ENCODE measurements at places on chromosomes 7 and 10.
A peak's percentile ranks its signal among the peaks of the same experiment; 100 is the strongest.

DNA sequence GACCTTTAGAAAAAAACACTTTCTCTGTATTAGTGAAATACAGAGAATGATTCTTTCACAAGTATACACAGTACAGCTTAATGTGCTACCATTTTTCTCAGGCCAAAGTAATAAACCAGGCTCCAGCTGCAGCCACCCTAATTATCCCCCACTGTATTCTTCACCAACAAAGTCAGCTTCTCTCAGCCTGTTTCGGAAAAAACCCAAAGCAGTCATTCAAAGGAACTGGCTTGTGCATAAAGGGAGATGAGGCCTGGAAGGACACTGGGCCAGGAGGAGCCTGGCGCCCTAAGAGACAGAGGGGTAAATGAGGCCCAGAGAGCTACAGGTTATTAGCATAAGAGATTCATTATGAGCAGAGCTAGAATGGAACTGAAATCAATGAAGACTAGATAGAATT lies 9.2 kb downstream of the USP54 start:
- DNase-seq = no peak

DNA sequence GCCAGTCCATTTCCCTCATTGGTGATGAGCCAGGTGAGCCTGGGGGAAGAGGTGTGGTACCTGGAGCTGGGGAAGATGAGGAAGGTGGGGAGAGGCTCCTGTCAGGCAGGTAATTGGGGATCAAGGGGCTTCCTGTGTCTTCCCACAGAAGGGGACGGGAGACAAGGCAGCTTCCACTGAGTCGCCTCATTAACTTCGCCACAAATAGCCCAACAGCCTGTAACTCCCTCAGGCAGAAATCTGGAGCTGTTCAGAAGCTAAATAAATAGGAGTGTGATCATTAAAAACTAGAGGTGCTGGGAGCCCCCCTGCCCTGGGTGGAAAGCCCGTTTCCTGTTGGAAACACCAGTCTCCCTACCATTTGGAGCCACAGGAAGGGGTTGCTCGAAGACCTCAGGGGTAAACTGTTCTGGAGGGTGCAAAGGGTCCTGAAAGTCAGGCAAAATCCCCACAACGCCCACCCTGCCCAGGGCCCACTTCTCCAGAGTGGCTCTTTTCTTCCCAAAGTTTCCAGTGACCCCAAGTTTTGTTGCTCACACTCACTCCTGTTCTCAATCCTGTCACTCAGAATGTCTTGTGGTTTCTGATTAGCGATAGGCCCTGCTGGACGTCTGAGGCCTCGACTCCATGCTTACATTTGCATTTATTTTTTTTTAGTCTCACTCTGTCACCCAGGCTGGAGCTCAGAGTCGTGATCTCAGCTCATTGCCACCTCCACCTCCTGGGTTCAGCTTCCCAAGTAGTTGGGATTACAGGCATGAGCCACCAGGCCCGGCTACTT lies 25.7 kb downstream of the UNC5B start:
- DNase-seq = no peak

GRCh38 chr7:73983437-73984164 lies 44.4 kb upstream of the ELN start:
- no peak for DNase-seq

- DNase-seq = peak; percentile 53
These were observed 16.7 kb upstream of the RSBN1L start for GRCh38 chr7:77679608-77680007.

DNA sequence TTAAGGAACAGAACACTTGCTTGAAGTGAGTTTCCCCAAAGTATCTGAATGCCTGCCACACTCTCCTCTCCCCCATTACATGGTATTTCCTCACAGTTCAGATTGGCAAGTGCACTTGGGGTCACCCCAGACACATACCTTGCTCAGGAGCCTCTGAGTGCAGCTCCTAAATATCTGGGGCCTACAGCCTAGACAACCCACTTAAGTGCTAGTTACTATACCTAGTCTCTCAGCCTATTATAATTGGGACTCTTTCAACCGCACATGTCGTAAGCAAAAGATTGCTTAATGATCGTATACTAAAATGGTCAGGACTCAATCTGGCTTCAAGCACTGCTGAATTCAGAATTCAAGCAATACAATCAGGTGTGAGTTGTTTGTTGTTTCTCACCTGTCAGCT lies 19.9 kb downstream of the TMEM176B start:
- no peak for DNase-seq

DNA sequence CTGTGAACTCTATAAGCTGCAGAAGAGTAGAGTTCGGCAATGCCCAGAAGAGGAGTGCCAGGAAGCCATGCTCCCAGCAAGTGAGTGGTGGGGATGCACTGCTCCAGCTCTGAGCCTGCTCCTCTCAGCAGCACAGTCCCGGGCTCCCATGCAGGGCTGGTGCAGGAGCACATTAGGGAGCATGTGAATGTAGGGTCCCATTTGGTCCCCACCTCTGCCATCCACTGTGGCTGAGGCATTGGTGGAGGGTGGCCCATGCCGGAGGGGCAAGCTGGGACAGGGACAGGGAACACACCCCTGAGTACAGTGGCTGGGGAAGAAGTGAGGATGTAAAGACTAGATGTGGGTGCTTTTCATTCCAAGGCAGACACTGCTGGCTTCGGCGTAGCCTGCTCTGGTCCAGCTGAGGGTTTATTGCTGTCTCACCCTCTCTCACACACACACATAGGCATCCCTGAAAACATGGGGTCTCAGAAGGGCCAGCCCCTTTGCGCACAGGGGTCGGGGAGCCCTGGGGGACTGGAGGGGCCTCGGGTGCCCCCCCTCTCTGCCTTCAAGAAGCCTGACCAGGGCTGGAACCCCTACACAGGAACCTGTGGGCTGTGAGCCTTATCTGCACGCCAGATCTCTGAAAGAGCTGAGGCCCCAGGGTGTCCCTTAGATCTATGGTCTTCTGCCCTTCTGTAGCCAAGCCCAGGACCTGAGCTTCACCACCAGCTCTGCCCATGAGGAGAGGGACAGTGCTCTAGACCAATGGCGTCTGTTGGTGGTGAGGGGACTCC lies 341.0 kb downstream of the TCERG1L start:
- DNase-seq = no peak

DNA sequence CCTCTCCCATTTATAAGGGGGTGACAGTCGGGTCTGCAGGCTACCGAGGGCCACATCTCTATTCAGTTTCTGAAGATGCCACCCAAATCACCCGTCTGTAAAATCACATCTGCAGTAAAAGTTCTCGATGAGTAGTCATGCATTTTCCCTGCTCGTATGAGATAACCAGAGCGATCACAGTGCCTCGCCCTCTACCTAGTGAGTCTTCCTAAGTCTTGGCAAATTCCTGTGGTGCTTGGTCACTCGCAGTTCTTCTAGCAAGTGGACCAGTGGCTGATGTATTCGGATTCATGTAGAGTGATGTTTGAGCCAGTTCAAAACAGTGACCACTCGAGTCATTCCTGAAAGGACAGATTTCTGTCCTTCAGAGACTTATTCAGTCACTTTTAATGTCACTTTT lies 44.9 kb downstream of the INSYN2A start:
- no peak for DNase-seq

DNA sequence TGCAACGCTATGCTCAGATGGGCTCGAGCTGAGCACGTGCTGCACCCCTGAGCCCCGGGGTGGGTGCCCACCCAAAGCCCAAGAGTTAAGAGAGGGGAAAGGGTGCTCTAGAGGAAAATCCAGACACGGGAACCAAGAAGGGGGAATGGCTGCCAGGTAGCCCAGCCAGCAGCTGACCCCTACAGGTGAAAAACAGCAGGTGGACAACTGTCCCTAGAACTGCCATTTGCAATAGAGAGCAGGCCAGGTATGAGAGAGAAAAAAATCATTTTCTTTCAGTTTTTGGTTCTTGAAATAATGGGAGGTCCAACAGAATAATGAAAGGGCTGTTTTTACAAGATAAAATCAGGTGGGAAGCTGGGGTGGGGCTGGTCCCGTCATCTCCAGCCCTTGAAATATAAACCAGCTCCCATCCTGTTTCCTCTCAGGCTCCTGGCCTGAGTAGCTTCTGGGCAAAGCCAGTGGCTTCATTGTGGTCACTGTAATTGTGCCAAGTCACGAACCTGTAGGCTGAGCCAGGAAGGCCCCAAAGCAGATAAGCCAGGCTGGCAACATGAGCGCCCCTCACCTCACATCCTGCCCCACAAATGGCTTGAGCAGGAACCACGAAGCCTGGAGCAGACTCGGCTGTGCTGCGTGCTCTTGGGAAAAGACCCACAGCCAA lies 257.8 kb downstream of the SNX10 start:
- DNase-seq = no peak

DNA sequence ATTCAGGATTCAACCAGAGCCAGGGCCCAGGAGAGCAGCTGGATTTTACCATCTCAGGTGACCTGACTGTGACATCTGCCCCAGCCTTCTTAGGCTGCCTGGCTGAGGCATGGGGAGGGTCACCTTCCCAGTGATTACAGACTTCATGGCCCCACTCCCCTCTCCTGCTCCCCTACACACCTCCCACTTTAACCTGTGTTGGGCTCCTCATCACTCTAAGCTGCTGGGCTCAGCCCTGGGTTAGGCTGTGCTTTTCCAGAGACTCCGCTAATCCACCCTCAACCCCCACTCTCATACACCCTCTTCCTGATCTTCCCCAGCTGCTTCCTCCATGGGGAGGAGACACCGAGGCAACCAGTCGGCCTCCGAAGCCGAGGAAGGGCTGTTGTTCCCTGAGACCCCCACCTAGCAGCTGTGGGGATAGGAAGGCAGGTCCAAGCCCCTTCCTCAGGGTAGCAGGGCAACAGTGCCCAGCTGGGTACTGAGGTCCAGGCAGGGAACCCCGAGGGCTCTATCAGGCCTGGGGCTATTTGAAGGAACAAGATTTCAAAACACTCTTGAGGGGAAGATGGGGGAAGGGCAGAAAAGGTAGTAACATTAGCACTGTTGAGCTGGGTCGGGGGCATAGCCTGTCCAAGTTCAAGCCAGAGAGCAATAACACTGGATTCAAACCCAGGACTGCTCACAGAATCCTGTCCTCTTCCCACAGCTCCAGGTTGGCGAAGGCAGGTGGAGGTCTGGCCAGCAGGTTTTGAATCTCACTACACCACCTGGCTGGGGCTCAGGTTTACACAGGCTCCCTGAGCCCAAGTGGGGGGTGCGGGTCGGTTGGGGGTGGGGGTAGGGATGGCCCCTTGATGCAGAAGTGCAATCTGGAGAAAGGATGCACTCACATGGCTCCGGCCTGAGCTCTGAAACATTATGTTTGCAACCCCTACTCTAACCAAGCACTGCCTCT lies 1.8 kb downstream of the IMPDH1 start:
- no peak for DNase-seq

DNA sequence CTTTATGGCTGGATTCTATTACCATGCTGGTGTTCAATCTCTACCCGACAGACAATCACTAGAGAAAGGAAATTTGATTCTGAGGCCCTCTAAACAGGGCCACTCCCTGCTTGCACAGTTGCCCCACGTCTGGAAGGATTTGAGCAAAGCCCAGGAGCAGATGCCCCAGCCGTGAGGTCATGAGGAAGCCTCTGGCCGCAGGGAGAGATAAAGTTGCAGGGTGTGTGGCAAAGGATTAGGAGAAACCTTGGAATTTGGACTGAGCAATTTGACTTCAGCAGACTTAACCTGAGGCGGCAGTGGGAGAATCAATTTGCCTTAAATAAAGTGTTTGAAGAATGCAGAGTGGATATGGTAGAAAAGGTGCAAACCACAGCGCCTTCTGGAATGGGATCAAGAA lies 40.2 kb upstream of the KLF6 start:
- DNase-seq = no peak

DNA sequence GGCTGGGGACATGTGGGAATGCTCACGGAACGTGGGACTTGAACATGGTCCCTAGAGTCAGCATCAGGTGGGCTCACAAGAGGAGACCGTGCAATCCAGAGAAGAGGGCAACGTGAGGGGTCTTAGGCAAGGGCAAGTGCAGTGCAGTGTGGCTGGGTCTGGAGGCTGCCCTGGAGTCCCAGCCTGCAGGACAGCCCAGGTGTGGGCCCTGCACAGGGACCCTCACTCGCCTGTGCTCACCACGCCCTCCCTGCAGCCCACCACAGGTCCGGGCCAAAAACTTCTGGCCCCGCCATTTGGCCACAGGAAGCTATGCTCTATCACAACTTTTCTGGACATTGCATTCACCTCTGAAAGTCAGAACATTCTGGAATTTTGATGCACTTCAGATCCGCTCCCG lies 133.5 kb downstream of the PAXIP1 start:
- DNase-seq = no peak

GRCh38 chr10:69866246-69866687 lies 64.6 kb downstream of the COL13A1 start:
- no peak for DNase-seq

DNA sequence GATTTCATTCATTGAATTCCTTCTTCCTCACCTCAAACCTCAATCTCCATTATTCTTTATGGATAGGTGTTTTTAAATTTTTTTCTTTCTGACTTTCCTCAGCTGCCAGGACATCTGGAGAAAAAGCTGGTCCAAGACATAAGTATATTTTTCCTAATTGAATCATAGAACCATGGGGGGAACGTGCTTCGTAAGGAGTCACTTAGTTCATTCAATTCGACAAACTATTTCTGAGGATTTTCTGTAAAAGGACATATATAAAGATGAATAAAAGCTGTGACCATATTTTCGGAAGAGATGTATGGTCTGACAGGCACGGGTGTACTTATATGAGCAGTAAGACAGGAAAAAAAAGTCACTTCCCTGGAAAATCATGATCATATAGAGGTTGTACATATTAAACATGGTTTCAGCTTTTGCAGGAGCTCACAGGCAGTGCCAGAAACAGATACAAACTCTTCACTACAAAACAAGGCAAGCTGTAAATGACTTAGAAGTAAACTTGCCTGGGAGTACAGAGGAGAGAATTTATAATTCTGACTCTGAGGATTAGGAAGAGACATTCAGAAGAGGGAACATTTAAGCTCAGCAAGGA lies 88.2 kb upstream of the EGR2 start:
- DNase-seq = no peak

- DNase-seq = no peak
These were observed 272.5 kb downstream of the SEMA3A start for GRCh38 chr7:83921941-83922607.

- DNase-seq = no peak
These were observed 36.6 kb upstream of the RSU1 start for GRCh38 chr10:16853809-16854208.

- no peak for DNase-seq
These were observed 1.3 kb downstream of the FASTK start for GRCh38 chr7:151079199-151079910.

- DNase-seq = no peak
These were observed 146.0 kb downstream of the TNS3 start for GRCh38 chr7:47435889-47436312.

DNA sequence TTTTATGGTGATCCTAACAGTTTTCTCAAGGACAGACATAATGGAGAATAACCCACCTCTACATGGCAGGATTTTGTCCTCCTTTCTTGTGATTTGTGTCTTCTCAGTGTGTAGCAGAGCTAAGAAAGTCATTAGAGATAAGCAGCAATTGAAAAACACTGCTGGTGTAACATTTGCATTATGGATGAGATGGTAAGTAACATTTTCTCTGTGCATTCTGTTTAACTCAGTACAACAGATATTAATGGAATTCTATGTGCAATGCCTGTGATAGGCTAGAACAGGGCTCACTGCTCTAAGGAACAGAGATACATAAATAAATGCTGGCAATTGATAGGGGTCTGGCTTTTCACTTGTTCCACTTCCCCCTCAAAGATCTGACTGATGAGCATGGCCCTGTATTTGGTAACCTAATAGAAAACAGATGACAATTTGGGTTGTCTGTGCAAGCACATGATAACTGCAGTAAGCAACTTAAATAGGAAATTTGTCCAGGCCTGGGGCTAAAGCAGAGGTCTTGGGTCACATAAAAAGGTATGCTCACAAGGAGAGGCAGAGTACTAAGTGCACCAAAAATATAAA lies 560.3 kb upstream of the POM121L12 start:
- DNase-seq = no peak

- DNase-seq = no peak
These were observed 239.7 kb upstream of the HABP2 start for GRCh38 chr10:113313048-113313602.

GRCh38 chr7:50155755-50156154 lies 62.7 kb upstream of the ZPBP start:
- DNase-seq = no peak
